ENCODE measurements at places on chromosomes 2 and 18.

GRCh38 chr18:12287684-12288402 is 20.2 kb upstream of the TUBB6 start:
- DNase-seq = no peak

DNA sequence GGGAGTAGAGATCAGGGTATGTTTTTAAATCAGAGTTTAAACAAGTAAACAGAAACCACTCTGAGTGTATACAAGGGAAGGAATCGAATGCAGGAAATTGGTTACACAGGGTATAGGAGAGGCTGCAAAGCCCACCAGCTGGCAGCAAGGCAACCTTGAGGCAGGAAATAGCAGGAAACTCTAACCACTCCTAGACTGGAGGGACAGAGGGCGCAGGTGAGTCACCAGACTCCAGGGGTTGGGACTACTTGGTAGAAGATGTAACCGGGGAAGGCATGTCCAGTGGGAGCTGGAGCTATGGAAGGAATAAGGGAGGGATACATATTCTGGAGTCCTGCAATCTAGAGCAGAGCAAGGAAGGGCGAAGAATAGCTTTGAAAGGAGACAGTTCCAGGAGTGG is 152.3 kb downstream of the MEIS1 start:
- DNase-seq = no peak

DNA sequence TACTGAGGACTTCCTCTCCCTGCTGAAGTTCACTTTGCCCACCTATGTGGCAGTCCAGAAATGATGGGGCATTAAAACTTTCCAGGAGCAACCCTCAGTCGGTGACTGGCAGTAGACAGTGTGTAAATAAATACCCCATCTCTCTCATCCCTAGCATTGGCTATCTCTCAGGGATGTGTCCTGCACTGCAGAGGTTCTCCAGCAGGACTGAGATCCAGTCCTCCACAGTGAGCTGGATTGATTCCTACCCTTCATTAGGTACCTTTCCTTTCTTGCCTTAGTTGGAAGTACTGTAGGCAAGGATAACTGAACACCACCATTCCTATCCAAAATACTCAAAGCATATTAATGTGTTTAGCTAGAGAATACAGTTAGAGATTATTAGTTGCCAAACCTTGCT is 441.8 kb downstream of the SPAG16 start:
- no peak for DNase-seq

DNA sequence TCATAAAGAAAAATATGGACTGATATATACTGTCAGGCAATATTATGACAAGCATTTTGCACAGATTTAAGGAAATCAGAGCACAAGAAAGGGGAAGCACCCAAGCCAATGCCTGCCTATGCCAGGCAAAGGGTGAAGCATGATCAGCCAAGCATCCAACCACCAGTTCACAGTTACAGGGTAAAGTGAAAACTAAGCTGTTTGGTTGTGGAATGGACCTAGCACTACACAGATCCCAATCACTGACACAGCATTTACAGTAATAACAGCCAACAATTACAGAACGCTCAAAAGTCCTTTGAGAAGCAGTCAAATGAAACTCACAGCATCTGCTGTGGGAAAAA is 90.3 kb downstream of the SP3 start:
- no peak for DNase-seq

DNA sequence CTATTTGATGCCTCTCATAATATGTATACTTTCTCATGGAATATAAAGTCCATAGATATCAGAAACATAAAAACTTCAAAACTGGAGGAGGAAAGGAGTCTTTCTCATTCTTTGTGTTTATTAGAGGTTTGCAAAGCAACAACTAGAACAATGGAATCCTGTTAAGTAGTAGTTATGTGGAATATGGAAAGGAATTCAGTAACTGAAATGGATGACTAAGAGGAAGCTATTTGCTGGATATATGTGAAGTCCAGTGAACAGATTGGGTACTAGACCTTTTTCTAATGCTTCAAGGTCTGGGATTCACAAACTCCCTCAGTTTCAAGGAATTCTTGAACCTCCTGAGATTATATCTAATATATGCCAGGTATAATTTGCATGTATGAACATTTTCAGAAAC is 353.6 kb upstream of the FANCL start:
- DNase-seq = no peak

GRCh38 chr2:10359246-10359645 is 56.5 kb downstream of the HPCAL1 start:
- DNase-seq = no peak

DNA sequence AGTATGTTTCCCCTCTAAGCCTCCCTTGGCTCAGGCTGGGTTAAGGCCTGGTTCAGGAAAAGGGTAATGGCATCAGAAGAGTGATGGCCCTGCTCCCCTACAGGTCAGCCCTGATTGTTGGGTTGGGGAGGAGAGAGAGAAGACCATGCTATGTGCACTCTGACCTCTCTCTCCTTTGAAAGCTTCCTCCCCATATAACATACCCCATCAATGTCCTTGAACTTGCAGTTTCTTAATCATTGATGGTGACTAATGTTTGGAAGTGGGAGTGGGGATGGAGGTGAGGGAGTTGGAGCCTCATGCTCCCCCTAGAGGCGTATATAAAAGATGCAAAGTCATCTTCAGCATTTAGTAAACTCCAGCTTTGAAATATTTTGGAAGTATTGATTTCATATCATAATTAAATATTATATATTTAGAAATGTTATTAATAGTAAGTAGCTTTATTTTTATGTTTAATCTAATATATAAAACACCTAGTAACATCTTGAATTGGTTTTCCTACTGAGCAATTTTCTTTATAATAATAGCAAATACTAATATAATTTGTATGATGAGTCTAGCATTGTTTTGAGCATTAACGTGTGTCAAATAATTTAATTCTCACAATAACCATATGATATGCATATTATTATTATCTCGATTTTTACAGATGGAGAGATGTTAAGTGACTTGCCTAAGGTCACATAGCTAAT is 8.8 kb downstream of the PLCL1 start:
- DNase-seq = peak; percentile 27

DNA sequence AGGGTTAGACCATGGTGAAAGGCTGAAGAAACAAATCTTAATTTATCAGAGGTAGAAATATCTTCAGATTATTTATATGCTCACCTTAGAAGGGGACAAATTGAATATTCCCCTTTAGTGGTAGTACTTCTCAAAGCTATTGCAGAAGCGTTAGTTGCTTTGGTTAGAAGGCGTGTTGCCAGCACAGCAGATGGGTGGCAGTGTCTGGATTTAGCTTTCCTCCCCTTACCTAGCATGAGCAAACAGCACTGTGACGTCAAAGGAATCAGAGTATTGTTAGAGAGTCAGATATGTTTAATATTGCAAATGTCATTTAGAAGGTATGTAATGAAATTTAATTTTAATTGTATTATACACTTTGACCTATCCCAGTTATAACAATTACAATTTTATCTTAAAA is 27.2 kb upstream of the GALR1 start:
- DNase-seq = no peak

GRCh38 chr2:205245652-205246051 is 436.6 kb upstream of the NRP2 start:
- no peak for DNase-seq

GRCh38 chr2:105417857-105418436 is 19.1 kb upstream of the FHL2 start:
- no peak for DNase-seq

DNA sequence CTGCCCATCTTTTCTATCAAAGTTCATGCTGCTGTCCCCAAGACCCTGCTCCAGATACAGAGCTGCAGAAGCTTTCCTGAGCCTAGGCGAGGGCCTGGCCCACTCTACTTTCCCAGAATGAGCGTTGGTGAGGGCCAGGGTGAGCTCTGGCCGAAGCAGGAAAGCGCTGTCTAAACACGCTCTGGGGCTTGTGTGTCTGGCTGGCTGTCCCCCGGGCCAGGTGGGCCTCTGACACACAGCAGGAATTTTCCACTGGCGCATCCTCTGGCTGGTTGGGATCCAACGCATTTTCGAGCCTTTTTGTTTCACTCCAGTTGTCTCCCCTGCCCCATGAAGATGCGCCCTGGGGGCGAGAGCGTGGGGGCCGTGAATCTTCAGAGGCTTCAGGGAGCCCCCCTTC is 17.8 kb upstream of the KCNK3 start:
- DNase-seq = no peak

GRCh38 chr18:25261768-25262167 is 90.2 kb downstream of the ZNF521 start:
- DNase-seq = no peak

DNA sequence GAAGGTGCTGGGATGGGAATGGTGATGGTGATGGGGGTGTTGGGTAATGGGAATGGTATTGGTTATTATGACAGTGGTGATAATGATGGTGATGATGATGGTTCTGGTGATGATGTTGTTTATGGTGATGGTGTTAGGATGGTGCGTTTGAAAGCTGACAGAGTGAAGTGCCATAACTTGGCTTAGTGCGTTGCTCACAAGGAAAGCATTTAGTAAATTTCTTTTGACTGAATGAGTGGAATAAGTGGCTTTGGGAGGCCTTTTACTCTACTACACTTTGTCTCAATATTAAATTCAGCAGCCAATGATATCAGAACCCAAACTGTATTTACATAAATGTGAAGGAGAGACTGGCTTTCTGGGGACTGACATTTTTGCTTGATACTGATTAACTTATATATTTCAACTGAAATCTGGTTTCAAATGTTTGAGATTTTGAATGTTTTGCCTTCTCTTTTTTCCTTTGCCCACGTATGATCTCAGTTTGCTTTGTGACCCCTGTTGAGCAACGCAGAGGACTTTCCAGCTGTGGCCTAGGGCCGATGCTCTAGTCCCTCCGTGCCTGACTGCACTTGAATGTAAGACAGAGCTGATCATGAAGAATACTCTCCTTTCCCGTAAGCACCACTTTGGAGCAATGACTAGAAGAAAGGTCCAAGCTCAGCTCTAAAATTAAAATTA is 128.5 kb upstream of the SH3BP4 start:
- DNase-seq = no peak

- no peak for DNase-seq
Observed at GRCh38 chr18:63142594-63143225, 176.9 kb downstream of the BCL2 start.

Data from CD4-positive, alpha-beta T cell treated with Interleukin-12 subunit alpha and Interleukin-12 subunit beta, for 1 hour (primary cell).